Activated CD8-positive, alpha-beta memory T cell treated with anti-CD3 and anti-CD28 coated beads for 1 hour (primary cell): ENCODE measurements at places on chromosomes 1 and 21.
A peak's percentile ranks its signal among the peaks of the same experiment; 100 is the strongest.

- no peak for DNase-seq
These were observed 288.7 kb upstream of the USP25 start for GRCh38 chr21:15441060-15441493.

DNA sequence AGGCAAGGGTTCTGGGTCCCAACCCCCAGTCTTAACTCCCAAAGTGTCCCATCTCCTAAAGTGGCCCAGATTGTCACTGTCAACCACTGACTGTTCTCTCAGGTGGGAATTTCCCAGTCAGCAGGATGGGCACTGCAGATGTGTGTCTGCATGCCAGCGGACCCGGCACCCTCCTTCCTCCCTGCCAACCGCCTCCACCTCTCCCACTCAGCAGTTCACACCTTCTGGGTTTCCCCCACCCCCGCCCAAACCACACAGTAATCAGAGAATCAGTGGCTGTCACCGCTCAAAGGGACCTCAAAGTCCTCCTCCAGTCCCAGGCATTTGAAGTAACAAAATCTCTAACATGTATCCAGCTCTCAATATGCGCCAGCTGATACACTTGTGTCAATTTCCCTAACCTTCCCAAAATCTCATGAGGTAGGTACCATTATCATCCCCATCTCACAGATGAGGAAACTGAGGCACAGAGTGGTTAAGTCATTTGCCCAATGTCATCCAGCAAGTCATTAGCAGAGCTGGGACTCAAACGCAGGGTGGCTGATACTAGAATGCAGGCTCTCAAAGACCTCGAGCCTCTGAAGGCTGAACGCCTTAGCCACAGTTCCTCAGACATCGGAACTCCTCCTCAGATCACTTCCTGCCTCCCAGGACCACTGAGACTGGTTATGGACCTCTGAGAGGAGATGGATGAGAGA, 4.8 kb downstream of the RUNX3 start:
- peak; percentile 58 for DNase-seq

- no peak for DNase-seq
These were observed 37.6 kb downstream of the C1orf87 start for GRCh38 chr1:60035921-60036320.

DNA sequence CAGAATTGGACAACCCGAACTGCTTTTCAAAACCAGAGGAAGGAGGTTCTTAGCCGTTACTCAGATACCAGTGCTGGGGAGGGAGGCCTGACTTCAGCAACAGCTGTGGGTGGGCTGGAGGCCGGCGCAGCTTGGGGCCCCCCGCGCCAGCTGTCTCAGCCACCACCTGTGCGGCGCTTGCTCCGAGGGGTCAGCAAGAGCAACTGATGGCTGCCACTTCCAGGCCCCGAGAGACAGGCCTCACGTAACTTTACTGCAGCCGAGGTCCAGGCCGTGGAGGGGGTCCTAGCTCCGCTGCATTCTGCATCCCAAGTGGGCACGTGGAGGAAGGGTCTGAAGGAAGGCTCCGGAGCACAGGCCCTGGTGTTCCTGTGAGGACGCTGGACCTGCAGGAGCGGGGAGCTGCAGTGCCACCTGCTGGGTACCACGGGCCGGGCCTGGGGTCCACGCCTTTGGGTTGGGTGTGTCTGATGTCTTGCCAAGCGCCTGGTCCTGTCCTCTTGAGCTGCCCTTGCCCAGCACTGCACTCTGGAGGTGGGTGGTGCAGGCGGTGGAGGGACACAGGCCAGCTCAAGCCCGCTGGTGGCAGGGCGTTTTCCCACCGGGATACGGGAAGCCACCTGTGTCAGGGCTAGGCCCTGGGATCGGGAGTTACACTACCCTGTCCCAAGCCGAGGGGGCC, 9.8 kb downstream of the THAP3 start:
- peak; percentile 24 for DNase-seq

- DNase-seq: peak; percentile 60
These were observed 71.7 kb upstream of the ETS2 start for GRCh38 chr21:38733972-38734546.
